ENCODE measurements at places on chromosomes 1 and 21.

- DNase-seq, result no peak
Observed at GRCh38 chr1:17212009-17212408, 7.1 kb downstream of the PADI1 start.

DNA sequence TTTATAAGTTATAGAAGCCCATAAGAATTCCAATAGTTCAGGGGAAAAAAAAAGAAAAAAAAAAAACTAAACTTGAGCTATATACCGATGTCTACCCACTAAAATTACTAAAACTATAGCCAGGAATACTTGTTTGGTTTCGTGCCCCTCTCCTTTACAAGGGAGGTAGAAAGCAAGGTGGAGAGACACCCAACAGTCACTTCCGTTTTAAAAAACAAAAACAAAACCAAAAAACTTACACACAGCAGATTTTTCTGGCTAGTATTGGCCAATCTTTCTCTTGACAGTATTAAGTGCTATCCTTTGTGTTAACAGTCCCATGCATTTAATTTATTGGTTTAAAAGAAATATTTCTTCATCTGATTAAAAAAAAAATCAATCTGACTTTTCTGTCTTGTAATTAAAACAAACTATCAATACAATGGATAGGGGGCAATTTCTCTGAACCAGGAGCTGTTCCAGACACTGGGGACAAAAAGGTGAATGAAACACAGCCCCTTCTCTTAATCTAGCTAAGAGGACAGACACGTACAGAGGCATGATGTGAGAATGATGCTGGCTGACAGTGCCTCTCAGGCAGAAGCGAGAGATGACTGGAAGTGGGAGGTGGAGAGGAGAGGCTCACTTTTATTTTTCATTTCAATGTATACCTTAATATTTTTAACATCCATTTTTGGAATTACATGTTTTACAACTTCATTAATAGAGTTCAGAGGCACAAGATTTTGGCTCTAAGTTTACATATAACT, 214.8 kb downstream of the RERE start:
- DNase-seq, result peak; percentile 51

DNA sequence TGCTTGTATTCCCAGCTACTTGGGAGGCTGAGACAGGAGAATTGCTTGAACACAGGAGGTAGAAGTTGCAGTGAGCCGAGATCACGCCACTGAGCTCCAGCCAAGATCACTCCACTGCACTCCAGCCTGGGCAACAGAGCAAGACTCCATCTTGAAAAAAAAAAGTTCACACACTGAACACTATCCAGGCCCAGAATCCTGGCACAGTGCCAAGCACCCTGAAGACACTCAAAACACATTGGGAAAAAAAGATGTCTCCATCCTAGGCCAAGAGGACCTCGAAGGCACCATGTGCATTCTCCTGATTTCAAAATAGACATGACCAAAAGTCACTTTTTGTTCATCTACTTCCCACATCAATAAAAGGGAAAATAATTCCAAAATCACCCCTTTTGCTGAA, 38.7 kb downstream of the SLC9A1 start:
- DNase-seq, result no peak

DNA sequence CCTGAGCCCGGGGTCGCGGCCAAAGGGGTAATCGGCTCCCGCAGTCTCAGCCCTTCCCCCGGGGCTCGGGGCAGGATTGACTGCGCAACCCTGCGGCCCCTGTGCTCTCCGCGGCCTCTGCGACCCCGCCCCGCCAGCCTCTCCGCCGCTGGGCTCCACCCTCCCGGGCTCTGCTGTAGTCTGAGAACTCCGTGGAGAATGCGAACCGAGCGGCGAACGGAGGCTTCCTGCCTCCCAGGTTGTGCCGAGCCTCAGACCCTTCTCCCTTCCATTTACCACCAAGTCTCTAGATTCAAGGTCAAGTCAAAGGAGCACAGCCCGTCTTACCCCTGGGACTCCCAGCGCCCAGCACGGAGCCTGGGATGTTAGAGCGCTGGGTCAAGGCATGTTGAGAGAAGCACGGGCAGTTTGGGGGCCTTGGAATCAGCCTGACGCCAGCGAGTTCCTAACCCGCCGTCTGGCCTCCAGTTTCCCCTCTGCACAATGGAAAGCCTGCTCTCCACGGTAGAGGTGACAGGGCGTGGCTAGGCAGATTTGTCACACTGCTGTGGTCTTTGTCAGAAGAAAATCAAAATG, 3.0 kb downstream of the ATP2B4 start:
- peak; percentile 57 for DNase-seq

- DNase-seq, result no peak
Observed at GRCh38 chr1:232435729-232436128, 194.2 kb downstream of the SIPA1L2 start.

DNA sequence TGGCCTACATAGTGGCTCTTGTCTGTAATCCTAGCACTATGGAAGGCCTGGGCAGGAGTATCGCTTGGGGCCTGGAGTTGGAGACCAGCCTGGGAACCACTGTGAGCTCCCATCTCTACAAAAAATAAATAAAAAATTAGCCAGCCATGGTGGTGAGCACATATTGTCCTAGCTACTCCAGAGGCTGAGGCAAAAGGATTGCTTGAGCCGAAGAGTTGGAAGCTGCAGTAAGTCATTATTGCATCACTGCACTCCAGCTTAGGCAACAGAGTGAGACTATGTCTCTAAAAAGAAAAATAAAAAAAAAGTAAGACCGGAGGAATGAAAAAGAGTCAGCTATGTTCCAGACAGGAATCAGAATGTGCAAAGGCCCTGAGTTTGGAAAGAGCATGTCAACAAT, 115.3 kb downstream of the CYYR1 start:
- DNase-seq, result no peak

DNA sequence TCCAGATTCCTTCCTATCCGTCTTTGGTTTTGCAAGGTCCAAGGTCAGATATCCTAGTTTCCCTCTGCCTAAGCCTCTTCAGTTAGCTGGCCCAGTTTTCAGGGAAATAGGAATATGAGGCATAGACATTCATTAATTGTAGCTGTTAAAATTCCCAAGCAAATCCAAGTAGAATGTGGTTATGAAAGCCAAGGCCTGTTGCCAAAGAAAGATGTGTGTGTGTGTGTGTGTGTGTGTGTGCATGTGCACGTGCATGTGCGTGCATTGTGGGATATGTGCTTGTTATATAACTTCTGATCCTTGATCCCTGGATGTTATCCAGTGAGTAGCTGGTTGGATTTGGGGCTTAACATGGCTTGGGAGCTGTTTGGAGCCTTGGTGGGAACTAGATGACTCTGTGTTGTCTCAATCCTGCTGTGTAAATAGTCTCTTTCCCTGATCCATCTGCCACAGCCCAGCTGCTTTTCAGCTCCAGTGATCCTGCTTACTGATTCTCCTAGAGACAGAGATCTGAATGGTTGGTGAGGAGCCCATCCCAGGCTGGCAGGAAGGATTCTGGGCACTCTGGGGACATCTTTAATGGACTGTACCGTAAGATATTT, 70.6 kb upstream of the GCLM start:
- no peak for DNase-seq

- no peak for DNase-seq
Observed at GRCh38 chr1:215833941-215834729, 267.0 kb downstream of the KCTD3 start.
